NCI-H524 treated with DMSO at 0.1 percent for 48 hours (cell line): ENCODE measurements at places on chromosomes 2 and 18.

DNA sequence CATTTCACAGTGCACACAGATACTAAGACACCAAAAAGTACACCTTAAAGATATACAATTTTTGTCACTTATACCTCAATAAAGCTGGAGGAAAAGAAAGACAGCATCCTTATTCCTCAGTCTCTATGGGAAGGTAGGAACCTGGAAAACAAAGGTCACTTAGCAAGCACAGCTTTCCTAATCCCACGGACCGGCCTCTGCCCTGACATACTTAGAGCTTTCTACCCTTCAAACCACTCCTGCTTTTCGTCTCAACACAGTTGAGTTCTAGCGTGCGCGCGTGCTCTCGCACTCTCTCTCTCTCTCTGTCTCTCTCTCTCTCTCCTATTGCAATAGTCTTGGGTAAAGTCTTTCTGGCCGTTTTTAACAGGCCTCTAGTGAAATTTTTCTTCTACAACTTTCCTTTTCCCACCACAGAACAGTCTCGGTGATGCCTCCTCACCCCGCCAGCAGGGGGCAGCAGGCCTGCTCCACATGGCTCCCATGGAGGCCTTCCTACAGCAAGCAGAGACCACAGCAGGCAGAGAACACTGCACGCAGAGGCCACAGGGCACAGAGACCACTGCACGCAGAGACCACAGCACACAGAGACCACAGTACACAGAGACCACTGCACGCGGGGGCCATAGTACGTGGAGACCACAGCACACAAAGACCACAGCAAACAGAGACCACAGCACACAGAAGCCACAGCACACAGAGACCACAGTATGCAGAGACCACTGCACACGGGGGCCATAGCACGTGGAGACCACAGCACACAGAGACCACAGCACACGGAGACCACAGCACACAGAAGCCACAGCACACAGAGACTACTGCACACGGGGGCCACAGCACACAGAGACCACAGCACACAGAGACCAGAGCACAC lies 106.9 kb downstream of the FBXO15 start:
- no peak for DNase-seq

- peak; percentile 29 for DNase-seq
Measured at GRCh38 chr2:86396291-86396785, 44.8 kb upstream of the KDM3A start.

GRCh38 chr2:44692821-44693220 lies 248.7 kb upstream of the SIX3 start:
- DNase-seq, result no peak

- DNase-seq, result no peak
Measured at GRCh38 chr18:67217551-67218166, 298.9 kb downstream of the DSEL start.

DNA sequence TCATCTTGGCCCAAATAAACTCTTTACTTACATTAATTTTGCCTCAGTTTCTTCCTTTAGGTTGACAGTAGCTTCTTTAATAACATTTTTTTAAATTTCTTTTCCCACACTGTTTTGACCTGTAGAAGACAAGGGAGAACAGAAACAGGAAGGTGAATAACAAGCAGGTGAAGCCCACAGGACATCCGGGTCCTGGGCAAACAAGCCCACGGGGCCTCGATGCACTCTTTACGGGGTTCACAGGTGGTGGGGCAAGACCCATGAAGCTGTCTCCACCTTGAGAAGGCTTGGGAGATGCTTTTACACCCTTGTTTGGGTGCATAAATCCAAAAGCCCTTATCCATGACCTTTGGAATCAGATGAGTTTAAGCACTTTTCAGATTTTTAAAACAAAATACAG lies 301.0 kb upstream of the MGAT5 start:
- DNase-seq, result no peak

- DNase-seq, result no peak
Measured at GRCh38 chr2:212914392-212914791, 237.0 kb downstream of the IKZF2 start.

GRCh38 chr2:99600981-99601651 lies 111.3 kb upstream of the REV1 start:
- no peak for DNase-seq

DNA sequence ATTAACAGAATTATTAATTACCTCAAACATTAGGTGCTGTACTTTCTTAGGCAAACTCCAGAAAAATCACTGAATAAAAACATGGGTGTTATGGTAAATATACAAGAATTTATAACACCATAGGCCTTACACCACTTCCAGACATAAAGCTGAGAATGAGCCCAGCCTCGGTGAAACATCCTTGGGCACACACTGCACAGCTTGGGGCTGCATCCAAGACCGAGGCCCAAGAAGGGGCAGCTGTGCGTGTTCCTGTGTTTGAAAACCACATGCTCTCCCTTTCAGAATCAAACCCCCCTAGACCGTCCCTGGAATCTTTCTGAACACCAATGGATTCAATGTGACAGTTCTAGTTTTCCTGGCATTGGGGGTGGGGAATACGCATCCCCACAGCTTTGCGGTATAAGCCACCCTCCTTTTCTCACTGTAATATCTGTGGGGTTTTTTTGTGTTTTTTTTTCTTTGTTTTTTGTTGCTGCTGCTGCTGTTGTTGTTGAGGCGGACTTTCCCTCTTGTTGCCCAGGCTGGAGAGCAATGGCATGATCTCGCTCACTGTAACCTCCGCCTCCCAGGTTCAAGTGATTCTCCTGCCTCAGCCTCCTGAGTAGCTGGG lies 12.9 kb downstream of the ERFE start:
- no peak for DNase-seq
